Stimulated activated CD4-positive, alpha-beta T cell treated with anti-CD3 and anti-CD28 coated beads, Interleukin-1b, Interleukin-23, amount 100 ng/mL, for 1 hour (primary cell): ENCODE measurements at places on chromosomes 7 and 10.

DNA sequence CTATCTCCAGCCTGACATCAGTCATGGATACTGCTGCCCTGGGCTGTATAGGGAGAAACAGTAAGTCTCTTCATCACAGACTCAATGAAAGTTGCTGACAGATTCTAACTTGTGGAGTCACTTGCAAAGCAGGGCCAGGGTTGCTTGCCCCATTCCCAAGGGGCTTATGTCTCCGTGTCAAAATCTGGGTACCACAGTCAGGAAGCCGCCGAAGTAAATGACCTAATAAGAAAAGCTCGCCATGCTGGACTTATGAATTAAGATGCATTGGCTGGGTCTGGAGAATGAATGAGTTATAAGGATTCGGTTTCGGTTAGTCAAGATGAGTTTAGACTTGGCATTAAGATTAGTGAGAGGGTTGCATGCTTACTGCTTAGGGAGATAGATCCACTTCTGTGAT lies 10.8 kb upstream of the OR6V1 start:
- no peak for DNase-seq

GRCh38 chr10:50552771-50553535 lies 70.8 kb downstream of the SGMS1 start:
- no peak for DNase-seq

DNA sequence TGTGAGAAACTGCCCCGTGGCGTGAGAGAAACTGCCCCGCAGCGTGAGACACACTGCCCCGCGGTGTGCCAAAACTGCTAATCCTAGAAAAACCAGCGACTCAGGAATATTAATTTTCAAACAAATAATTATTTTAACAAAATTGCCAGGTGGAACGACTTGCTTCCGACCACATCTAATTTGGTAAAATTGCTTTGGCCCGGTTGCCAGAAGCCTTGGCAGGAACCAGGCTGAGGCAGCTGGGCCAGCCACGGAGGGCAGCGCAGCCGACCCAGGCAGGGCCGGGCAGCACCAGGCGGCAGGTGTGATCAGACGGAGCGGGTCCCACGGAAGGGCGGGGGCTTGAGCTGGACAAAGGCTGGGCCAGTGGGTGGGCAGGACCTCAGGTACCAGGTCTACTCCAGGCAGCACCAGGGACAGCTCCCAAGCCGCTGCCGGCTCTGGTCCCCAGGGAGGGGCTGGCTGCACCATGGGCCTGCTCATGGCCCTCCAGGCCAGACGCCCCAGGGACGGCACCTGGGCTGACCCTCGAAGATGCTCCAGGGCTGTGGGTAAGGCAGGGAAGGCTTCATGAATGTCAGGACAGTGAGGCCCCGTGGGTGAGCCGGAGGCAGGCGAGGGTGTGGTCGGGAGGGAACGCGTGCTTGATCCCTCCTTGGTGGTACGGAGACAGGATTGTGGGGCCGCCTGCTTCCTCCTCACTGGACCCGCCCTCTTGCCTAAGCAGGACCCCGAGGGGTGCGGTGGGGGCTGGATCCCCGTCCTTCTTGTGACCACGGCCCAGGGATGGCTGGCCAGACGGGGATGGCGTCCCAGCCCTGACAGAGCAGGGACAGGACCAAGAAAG lies 7.7 kb upstream of the ADGRA1 start:
- no peak for DNase-seq

DNA sequence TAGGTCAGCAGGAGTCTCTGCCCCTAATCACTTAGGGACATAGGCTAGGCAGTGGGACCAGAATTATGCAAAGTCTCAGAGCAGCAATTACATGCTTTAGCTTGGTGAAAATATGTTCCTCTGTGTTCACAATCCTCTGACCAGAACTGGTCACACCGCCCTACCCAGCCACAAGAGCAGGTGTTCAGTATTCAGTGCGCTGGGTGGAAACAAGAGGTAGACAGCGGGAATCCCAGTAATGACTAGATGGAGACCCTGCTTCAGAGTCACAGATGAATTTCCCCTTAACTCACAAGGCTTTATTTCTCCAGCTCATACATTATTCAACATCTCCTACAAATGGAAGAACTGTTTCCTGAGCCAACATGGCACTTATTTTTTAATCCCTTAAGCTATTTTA lies 763.7 kb upstream of the POM121L12 start:
- no peak for DNase-seq

- no peak for DNase-seq
These were observed 89.4 kb downstream of the JAZF1 start for GRCh38 chr7:28091190-28091589.

DNA sequence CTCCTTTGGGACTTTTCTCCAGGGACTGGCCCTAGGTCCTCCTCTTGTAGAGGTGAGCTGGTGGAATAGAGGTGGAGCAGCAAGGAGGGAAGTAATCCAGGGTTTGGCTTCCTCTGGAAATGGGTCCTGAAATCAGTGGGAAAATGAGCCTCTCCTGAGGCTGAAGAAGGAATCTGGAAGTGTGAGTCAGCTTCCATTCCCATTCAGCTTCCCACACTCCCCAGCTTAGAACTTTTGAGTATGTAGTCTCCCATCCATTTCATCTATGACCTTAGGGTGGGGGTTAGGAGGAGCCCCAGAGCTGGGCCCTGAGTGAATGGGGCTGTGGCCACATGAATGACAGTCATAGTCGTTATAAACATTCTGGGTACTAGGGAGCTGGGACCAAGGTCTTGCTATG lies 17.7 kb downstream of the LDB1 start:
- no peak for DNase-seq

DNA sequence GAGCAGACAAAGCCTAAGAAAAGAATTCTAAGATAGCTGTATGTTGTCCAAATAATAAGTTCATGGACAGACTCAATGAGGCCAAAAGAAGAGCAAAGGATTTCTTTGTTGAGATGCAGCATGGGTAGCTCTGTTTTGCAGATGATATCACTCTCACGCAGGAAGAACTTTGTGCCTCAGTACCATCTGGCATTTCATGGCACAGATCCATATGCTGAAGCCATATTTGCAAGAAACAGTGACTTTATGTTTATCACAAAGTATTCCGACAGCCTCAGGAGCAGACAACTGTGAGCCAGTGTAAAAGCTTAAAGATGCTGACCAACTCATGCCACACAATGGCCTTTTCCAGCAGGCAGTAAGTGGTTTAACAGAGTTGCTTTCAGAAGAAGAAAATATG lies 45.5 kb upstream of the RNF148 start:
- no peak for DNase-seq

DNA sequence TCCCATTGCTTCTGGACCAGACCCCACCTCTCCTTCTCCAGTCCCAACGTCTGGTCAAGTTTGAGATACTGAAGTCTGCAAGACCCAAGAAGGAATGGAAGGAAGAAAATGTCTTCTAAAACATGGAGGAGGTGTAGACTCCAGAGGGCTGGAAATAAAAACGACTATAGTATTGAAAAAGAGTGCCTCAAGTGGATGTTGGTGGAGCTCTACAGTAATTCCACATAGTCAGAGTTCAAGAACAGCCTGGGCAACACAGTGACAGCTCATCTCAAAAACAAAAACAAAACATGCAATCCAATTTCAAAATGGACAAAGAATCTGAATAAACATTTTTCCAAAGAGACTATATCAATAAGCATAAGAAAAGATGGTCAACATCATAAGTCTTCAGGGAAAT lies 2.3 kb upstream of the PCGF6 start:
- DNase-seq: no peak

GRCh38 chr10:3195286-3195685 lies 22.7 kb upstream of the PITRM1 start:
- DNase-seq: no peak

DNA sequence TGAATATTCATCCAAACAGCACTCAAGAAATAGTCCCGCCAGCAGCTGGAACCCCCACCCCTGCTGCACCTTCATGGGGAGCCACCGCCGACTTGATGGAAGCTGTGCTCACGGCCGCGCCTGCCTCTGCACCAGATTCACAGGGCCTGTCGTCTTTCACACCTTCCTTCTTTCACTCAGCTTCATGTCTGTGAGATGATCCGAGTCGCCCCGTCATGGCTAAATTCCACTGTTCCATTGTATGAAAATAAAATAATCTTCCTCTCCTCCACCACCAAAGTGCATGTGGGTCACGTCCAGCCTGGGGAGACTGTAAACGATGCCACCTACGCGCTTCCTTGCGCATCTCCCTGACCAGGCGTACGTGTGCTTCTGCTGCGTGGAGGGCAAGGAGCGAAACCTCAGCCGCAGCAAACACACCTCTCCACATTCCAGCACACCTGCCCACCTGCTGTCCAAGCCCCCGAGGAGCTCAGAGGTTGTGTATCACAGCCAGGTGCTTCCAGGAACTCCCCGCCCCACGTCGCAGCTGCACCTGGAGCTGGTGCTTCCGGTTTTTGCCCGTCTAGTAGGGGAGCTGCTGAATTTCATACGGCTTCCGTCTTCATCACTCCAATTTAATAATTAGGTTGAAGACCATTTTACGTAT lies 137.0 kb downstream of the PTPRN2 start:
- no peak for DNase-seq

GRCh38 chr7:23205909-23206767 lies 24.3 kb downstream of the NUP42 start:
- no peak for DNase-seq

GRCh38 chr7:151334628-151335027 lies 7.0 kb upstream of the NUB1 start:
- no peak for DNase-seq

GRCh38 chr7:50605059-50605458 lies 39.9 kb upstream of the DDC start:
- no peak for DNase-seq

DNA sequence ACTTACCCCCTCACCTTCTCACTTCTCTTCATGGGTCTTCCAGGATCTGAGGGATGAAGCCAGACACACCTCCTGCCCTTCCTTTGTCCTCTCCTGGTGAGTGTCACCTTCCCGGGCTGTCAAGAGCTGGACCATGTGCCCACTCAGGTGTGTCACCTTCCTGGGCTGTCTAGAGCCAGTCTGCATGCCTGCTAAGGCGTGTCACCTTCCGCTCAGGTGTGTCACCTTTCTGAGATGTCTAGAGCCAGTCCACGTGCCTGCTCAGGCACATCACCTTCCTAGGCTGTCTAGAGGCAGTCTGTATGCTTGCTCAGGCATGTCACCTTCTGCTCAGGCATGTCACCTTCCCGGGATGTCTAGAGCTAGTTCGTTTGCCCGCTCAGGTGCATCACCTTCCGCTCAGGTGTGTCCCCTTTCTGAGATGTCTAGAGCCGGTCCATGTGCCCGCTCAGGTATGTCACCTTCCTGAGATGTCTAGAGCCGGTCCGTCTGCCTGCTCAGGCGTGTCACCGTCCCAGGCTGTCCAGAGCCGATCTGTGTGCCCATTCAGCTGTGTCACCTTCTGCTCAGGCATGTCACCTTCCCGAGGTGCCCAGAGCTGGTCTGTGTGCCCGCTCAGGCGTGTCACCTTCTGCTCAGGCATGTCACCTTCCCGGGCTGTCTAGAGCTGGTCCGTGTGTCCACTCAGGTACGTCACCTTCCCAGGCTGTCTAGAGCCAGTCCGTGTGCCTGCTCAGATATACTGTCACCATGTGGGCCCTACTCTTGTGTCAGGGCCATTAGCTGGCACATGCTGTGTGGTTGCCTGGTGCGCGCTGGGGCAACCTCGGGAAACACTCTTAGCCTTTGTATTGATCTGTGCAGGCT lies 245.3 kb downstream of the EBF3 start:
- no peak for DNase-seq

GRCh38 chr7:90345595-90346335 lies 751 bp upstream of the GTPBP10 start:
- DNase-seq: no peak

GRCh38 chr7:151342102-151342646 lies 562 bp downstream of the NUB1 start:
- no peak for DNase-seq

GRCh38 chr10:61655335-61655851 lies 7.3 kb upstream of the CABCOCO1 start:
- DNase-seq: no peak

GRCh38 chr7:88132725-88133124 lies 87.1 kb downstream of the SRI start:
- no peak for DNase-seq

GRCh38 chr7:82376739-82377138 lies 66.8 kb downstream of the CACNA2D1 start:
- DNase-seq: no peak

- DNase-seq: no peak
These were observed 17.2 kb downstream of the ZNF488 start for GRCh38 chr10:47366731-47367460.

DNA sequence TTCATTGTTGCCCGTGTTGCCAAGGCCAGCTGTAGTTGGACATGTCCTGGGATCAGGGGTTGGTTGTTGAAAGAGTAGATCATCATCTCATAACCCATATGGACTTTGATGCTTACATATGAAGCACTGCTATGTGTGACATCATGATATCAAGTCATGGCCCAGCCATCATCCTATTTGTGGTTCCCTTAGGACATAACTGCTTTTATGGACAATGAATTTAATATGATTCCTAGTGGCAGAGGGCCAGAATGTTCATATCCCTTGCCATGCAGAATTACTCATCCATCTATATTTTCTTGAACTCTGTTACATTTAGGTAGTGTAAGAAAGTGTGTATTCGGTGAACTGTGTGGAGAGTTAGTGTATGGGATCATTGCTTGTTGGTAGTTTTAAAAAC lies 343.9 kb upstream of the LRGUK start:
- DNase-seq: no peak

DNA sequence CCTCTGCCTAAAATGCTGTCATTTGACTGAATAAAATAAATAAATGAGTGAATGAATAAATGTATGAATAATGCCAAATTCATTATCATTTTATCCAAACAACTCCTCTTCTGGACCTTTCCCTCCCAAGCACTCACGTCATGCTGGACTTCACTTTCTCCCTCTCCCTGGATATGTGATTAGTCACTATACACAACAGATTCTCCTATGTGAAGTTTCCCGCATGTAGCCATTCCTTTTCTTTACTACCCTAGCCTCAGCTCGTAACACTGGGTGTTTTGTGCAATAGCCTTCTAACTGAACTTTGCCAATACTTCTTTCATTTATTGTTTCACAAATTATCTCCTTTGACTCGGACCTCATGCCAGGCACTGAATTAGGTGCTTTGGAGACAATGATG lies 87.6 kb upstream of the IL6 start:
- no peak for DNase-seq

GRCh38 chr10:10878963-10879362 lies 138.7 kb upstream of the CELF2 start:
- no peak for DNase-seq

DNA sequence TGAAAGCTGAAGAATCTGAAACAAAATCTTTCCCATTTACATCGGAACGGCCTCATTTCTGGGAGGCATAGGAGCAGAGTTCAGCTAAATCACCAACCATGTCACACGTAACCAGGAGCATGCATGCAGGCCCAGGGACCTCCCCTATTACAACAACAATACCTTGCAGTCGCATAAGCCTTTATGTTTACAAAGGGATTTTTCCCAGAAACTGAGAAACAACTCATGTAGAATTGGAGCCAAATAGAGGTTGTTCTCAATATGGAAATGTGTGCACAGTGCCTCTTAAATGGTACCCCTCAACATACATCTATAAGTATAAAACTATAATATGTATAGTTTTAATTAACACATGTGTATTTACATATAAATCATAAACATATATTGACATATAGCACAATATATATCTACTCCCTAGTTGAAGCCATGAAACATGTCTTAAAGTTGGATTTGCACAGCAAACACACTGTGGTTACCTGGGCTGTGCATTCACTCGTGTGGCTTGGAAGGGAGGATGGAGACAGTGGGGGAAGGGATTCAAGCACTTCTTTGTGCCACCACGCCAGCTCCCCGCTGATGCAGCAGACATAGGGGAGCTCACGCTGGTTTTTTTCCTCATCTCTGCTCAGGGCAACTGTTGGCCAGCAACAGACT lies 35.0 kb upstream of the DGKI start:
- DNase-seq: no peak

- DNase-seq: no peak
These were observed 744.7 kb downstream of the KCNMA1 start for GRCh38 chr10:76892766-76893479.
